ENCODE measurements at places on chromosomes 3 and 15.

- no peak for DNase-seq
Observed at GRCh38 chr3:32842531-32842931, 24.7 kb downstream of the TRIM71 start.

DNA sequence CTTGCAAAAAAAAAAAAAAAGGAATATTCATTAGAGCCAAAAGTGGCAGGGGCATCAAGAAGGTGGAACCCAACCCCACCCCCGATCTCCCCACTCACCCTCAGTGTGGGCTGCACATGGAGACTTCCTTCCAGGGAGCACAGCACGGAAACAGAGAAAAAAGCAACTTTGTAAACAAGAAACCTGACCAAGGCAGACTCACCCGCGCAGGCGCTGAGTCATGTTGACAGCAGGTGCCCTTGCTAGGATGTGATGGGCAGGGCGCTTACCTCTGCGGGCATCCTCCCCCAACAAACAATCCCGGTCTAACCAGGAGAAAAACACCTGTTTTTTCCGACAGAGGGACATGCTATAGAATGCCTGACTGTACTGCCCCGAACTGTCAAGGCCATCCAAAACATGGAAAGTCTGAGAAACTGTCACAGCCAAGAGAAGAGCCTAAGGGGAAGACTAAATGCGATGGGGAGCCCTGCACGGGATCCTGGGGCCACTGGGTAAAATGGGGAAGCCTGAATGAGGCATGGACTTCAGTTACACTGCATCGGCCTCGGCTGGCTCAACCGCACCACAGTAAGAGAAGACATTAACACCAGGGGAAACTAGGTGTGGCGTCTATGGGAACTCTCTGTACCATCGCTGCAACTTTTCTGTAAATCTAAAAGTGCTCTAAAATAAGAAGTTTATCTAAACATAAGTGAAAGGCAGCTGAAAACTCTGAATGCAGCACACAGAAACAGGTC is 66.7 kb upstream of the GATA2 start:
- no peak for DNase-seq

- DNase-seq, result no peak
Observed at GRCh38 chr3:192899540-192899982, 18.1 kb downstream of the MB21D2 start.

GRCh38 chr3:42498034-42498433 is 4.4 kb upstream of the VIPR1 start:
- DNase-seq, result no peak

DNA sequence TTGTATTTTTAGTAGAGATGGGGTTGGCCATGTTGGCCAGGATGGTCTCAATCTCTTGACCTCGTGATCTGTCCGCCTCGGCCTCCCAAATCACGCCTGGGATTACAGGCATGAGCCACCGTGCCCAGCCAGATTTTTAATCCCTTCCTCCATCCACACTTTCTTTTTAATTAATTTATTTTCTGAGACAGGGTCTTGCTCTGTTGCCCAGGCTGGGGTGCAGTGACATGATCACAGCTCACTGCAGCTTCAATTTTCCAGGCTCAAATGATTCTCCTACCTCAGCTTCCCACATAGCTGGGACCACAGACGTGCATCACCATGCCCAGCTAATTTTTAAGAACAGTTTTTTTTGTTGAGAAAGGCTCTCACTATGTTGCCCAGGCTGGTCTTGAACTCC is 43.6 kb downstream of the RAF1 start:
- no peak for DNase-seq

- DNase-seq, result peak; percentile 6
Observed at GRCh38 chr3:100400419-100400779, 490 bp downstream of the TOMM70 start.

GRCh38 chr3:64179249-64179648 is 46.0 kb downstream of the PRICKLE2 start:
- DNase-seq, result no peak

DNA sequence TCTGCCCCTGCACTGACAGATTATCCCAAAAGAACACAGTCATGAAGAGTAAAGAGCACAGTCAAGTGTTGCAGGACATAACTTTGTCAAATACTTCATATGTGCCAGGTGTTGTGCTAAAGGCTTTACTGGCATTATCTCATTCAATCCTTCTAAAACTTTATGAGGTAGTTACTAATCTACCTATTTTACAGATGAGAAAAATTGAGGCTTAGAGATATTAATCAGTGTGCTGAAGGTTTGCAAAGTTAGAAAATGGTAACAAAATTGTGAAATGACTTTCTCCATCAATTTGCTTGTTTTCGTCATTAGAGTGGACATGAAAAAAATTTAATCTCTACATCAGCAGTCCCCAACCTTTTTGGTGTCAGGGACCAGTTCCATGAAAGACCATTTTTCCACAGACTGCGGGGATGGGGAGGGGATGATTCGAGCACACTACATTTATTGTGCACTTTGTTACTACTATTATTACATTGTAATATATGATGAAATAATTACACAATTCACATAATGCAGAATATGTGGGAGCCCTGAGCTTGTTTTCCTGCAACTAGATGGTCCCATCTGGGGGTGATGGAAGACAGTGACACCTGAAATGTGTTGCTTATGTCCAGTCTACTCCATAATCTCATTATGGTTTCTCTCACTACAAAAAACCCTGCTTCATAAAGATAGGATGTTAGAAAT is 8.6 kb upstream of the CAPN7 start:
- no peak for DNase-seq

DNA sequence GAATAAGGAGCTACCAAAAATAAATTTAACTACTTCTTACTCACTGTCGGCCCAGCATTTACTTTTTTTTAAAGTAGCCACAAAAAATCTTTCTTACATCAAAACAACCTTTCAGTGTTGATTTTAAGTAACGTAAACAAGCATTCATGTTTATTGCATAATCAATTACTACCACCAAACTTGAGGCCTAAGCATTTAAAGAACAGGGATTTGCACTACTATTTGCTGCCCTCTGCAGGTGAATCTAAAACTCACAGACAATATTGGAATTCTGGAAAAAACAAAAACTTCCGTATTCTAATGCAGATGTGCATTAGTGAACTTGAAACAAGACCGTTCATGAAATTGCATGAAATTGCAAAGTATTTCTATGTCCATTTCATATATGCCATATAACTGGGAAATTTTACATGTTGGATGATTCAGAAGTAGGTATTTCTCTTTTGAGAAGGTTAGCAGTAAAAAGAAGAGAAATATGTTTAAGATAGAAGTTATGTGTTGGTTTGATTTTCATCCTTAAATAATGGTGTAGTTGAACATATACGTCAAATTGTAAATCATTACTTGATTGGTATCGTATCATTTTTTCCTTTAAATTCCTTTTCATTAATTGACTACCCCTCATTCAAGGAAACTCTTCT is 55.6 kb downstream of the CGGBP1 start:
- DNase-seq, result no peak

DNA sequence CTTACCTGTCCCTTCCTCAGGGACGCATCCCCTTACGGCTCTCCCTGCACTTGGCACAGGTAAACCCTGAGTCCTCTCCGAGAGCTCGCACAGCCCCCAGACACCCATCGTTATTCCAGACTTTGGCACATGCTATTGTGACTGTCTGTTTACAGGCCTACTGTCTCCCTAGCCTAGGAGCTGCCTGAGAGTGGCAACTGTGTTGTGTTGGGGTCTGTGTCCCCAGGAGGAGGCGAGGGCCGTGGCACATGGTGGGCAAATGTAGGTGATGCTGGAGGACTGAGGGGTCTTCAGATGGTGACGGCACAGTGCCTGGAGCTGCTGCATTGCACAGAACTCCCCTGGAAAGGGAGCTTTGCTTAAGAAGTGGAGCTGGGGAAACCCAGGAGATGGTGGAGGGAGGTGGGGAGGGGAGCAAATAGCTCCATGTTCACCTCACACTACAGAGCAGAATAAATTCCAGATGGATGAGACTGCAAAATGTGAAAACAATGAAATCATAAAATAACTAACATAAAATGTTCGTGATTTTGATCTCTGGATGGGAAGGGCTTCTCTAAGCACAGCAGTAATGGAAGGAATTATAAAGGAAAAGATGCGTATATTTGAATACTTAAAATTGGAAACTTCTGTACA is 96.5 kb downstream of the SMAD6 start:
- no peak for DNase-seq

- DNase-seq, result no peak
Observed at GRCh38 chr3:150223558-150223957, 184.5 kb upstream of the TSC22D2 start.

DNA sequence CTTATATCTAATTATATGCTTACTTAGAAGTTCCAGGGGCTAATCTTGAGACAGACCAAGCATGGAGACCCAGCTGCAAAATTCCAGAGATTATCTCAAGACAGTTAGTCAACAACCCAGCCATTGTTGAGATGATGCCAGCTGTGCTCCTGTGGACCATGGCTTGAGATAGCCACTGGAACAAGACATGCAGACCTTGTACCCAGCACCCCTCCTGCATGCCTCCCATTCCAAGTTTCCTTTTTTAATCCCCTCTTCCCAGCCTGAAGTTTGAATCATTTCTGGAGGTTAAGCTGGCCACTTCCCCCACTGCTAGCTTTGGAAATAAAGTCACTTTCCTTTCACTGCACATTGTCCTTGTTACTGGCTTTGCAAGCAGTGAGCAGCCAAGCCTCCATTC is 53.8 kb downstream of the IMPG2 start:
- no peak for DNase-seq

DNA sequence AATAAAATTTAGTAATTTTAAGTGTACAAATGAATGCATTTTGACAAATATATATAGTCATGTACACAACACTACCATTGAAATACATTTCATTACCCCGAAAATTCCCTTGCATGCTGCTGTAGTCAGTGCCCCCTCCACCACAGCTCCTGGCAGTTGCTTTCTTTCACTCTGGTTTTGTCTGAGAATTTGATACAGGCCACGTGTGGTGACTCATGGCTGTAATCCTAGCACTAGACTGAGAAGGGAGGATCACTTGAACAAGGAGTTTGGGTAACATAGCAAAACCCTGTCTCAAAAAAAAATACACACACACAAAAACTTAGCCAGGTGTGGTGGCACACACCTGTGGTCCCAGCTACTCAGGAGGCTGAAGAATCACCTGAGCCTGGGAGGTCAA is 65.4 kb downstream of the TFRC start:
- DNase-seq, result no peak

DNA sequence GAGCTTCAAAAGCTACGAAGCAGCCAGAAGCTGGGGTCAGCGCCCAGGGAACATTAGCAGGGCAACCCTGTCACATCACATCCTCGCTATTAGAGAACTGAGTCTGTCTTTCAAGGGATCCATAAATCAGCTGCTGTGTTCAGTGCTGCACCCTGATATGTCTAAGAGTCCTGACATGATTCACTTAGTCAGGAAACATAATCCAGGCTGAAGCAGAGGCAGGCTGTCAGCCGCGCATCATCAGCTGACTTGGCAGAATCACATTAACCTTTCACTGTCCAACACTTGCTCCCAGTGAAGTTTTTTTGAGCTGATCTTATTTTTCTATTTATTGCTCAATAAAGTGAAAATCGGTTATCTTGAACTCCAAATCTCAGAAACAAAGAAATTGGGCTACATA is 23.5 kb downstream of the MYH15 start:
- DNase-seq, result no peak

- no peak for DNase-seq
Observed at GRCh38 chr15:86362555-86362954, 282.9 kb downstream of the AGBL1 start.

DNA sequence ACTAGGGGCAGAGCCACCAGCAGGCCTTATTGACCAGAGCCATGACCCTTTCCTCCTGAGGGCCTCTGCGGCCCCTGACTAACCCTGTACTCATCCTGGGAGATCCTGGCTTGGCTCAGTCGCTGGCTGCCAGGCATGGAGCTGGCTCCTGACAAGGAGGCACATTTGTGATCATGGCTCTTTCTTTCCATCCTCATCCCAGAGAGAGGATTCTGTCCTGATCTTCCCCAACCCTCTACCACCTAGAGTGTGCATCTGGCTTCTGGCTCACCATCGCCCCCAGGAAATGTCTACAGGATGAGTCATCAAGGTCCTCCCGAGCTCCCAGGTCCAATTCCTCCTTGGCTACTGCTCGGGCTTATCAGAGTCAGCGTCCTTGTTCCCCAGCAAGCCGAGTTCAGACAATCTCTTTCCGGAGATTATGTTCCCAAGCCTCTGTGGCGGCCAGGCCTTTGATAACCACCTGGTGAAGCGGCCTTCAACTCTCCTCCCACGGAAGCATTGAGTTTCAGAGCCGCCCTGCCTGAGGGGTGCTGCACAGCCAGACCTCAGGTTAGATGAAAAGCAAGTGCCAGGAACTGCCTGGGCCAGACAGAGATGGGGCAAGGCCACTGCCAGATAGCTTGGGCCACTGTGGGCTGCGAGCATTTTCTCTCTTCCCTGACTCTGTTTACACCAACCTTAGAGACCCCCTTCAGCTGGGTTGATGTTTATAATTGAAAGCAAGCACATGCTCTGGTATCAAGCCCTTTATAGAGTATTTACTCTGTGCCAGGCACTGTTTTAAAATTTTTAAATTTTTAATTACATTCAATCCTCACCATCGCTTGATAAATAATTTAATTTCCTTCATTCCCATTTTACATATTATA is 44.3 kb upstream of the MRPS22 start:
- no peak for DNase-seq

DNA sequence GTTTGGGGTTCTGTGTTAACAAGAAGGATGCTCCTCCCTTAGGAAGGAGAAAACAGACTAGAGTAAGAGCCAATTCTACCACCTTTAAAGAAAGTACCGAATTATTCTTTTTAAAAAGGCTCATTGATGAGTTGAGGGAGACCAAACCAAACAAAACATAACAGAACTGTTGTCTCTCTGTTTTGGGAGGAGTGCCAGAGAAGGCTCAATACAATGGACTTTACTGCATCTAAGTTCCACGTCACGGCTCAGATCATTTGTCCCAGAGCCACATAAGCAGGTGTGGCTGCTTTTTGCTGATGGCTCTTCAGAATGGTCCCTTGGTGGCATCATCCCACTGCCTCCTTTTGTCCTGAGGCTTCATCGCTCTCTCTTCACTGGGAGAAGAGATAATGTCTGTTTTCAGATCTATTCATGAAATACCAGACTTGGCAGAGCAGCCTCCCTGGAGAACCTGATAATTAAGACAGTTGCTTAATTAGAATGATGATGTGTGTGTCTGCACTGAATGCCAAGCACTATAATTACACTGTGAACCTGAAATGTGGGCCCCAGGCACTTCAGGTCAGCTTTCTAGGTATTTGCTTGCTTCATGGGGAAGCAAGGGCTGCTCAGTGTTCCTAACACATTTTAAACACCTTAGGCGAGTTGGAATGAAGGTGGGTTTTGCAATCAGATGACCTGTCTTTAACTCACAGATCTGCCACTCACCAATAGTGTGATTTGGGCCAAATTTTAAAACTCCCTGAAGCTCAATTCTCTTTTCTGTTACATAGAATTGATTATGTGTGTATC is 335.2 kb upstream of the MCTP2 start:
- DNase-seq, result no peak

GRCh38 chr3:139836698-139837464 is 98.1 kb upstream of the CLSTN2 start:
- no peak for DNase-seq

GRCh38 chr3:194300382-194300758 is 50.8 kb downstream of the CPN2 start:
- DNase-seq, result no peak

DNA sequence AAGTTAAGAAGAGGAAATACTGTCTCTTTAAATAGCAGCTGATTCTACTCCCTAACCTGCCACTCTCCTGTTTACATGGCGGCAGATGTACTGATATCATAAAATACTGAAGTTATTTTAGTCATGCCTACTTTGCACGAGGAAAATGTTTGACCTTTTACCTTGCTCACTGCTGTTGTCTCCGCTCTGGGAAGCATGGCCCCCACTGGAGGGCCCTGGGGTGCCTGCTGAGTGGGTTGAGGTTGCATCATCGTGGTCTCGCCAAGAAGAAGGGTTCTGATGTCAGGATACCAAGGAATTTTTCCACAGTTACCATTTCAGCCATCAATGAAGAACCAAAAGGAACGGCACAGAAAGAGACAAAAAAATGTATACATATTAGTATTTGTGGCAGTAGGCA is 16.7 kb downstream of the MEIS2 start:
- no peak for DNase-seq
